ENCODE measurements at places on chromosomes 7 and 10.
A peak's percentile ranks its signal among the peaks of the same experiment; 100 is the strongest.

- no peak for DNase-seq
Observed at GRCh38 chr7:134996097-134996550, 9.8 kb downstream of the AGBL3 start.

DNA sequence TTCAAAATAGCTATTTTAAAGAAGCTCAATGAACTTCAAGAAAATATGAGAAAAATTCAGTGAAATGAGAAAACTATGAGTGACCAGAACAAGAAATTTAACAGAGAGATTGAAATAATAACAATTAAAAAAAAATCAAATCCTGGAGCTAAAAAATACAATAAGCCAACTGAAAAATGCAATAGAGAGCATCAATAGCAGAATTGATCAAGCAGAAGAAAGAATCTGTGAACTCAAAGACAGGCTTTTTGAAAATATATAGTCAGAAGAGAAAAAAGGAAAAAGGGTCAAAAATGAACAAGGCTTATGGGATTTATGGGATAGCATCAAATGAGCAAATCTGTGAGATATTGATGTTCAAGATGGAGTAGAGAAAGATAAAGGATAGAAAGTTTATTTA, 133.0 kb downstream of the OTUD1 start:
- DNase-seq: no peak

GRCh38 chr7:27420702-27421101, 178.1 kb downstream of the EVX1 start:
- DNase-seq: no peak

DNA sequence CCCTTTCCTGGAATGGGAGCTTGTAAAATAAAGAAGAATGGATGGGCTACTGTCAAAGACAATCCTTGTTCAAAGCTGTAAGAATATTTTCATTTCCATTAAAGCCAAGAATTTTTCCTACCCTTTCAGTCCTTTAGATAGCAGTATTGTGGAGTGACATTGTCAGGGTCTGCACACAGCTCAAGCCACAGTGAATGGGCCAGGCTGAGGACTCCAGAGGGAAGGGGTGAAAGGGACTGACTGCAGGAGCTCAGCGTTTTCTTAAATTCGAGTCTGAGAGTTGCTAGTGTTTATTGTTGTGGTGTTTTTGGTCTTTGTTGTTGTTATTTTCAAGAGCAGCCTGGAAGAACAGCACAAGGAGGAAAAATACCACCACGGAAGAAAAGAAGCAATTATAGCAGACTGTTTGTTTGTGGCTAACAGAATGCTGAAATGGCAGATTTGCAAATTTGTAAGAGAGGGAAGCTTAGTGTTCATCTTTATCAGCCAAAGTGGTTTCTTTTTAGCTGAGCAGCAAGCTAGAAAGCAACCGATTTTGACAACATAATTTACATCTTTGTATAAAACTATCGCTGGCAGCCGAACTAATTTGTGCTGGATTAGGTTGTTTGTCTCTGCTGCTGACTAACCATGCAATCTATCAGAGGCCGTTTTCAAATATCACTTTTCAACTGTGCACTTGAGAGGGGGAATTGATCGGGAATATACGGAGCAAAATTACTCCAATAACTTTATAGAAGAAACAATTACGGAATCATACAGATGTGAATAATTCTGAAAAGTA, 192.1 kb downstream of the LRMDA start:
- peak; percentile 61 for DNase-seq

DNA sequence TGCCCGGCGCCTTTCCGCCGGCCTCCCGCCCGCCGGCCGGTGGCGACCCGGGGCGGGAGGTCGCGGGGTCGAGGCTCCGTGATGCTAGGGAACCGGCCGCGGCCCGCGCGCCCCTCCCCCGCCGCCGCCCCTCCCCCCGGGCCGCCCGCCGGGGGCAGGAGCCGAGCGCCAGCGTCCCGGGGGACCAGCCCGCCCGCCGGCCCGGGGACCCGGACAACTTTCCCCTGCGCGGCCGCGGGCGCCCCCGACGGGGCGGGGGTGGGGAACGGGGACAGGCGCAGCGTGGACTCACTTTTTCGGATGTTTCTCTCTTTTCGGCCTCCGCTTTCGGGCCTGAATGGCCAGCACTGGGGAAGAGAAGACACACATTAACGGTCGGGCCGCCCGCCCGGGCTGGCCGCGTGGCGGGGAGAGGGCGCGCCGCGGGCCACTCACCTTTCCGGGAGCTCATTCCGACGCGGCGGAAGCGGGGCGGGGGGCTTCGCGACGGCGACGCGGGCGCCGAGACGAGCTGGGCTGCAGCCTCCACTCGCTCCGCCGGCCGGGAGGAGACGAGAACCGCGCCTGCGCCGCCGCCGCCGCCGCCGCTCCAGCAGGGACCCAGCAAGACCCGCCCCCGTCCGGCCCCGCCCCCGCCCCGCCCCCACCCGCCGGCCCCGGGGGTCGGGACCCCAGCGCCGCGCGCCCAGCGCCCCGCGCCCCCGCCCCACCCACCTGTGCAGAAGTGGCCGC, at the start of gene SRPK2:
Gene SRPK2 (minus strand): TSS at position 566 of the 732 bp plus-strand sequence.
- peak; percentile 91 for DNase-seq

DNA sequence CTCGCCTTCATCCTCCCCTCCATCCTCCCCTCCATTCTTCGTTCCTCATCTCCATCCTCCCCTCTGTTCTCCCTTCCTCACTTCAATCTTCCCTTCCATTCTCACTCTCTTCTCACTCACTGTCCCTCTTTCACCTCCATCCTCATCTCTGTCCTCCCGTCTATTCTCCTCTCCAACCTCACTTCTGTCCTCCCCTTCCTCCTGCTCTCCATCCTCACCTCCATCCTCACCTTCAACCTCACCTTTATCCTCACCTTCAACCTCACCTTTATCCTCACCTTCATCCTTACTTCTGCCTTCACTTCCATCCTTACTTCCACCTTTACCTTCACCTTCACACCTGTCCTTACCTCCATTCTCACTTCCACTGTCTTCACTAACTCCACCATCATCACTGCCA, 11.3 kb upstream of the RABGEF1 start:
- DNase-seq: no peak

All from neural progenitor cell (in vitro differentiated cells).